Ovary (tissue), 10 donors: ENCODE measurements at places on chromosomes 1 and 21.

DNA sequence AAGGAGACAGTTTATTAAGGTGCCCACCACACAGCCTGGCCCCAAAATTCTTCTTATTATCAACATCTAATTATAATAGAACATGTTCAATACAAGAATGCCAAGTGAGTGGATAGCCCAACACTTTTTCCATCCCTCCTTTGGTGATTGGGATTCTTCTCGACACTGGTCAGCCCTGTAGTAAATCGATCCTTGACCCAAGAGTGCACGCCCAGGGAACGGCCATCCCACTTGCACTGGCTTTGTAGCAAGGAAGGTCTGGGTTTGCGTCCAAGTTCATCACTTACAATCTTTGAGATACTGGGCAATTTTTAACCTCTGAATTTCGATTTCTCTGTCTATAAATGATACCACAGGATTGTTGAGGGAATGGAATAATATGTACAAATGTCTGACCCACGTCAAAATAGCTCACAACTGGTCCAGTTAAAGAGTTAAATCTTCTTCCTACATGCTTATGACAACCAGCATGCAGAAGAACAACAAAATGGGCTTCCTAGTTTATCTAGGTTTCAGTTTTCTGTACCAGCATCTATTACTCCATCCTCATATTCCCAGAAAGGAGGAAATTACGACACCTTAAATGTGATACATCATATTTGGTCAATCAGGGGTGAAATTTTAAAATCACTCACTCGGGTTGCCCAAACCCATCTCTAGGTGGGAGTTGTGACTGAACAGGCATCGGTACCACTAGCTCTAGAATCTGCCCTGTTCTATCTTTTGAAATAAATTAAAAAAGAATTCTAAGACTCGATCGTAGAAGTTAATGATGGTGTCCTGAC is 161.8 kb downstream of the CLIC6 start:
- H3K4me3 ChIP-seq = no peak overlapping the region
- H3K27ac ChIP-seq = no peak overlapping the region
- H3K27me3 ChIP-seq = no peaks in the 10 kb centered on the region
- peaks cover 5% of the 10 kb centered on the region for H3K4me1 ChIP-seq
- no peaks in the 10 kb centered on the region for H3K36me3 ChIP-seq

GRCh38 chr1:42922687-42923366 is 35.8 kb downstream of the SLC2A1 start:
- no peak overlapping the region for H3K4me3 ChIP-seq
- no peak for DNase-seq
- no peak overlapping the region for H3K27ac ChIP-seq

GRCh38 chr1:17148950-17149608 is 29.8 kb upstream of the PADI2 start:
- no peak for DNase-seq
- H3K27me3 ChIP-seq = no peaks in the 10 kb centered on the region
- no peaks in the 10 kb centered on the region for H3K36me3 ChIP-seq
- no peaks in the 10 kb centered on the region for H3K4me1 ChIP-seq

- H3K4me1 ChIP-seq = peaks cover 3% of the 10 kb centered on the region
- H3K27ac ChIP-seq = no peak overlapping the region
- no peaks in the 10 kb centered on the region for H3K36me3 ChIP-seq
- peak; percentile 52 for DNase-seq
These were observed 20.6 kb upstream of the TTC34 start for GRCh38 chr1:2821966-2822620.

GRCh38 chr1:36076979-36077573 is 6.8 kb upstream of the TEKT2 start:
- no peak for DNase-seq
- H3K27me3 ChIP-seq = no peaks in the 10 kb centered on the region
- H3K27ac ChIP-seq = no peak overlapping the region
- no peaks in the 10 kb centered on the region for H3K4me1 ChIP-seq

GRCh38 chr1:3672971-3673361 is 20.6 kb downstream of the TP73 start:
- H3K4me1 ChIP-seq = peaks cover 2% of the 10 kb centered on the region
- H3K36me3 ChIP-seq = no peaks in the 10 kb centered on the region
- H3K27me3 ChIP-seq = no peaks in the 10 kb centered on the region
- no peak overlapping the region for H3K4me3 ChIP-seq
